ENCODE measurements at places on chromosomes 3 and 15. TPM values are rescaled to one million over a fixed set of nuclear protein-coding genes. Genes with fewer than 3 reads are reported as not detected.

DNA sequence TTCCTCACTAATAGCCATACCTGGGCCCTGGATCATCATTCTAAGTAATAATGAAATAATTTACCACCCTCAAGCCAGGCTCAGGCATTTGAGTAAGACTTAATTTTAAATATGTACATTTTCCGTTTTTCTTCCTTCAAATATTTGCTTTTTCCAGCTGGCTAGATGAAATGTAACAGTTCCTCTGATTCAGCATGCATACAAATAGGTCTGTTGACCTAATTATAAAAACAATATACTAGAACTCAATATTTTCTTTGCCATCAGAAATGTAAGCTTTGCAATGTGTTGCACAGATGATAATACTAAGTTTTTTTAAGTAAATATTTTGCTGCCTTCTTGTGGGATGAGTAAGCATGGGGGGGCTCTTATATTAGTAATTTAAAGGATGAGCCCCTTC, 91.6 kb downstream of the FEZF2 start:
- ATAC-seq = no peak

- no peak for ATAC-seq
Measured at GRCh38 chr3:188183452-188183851, 29.5 kb downstream of the LPP start.

GRCh38 chr15:76861815-76862397, 43.2 kb downstream of the SCAPER start:
- no peak for ATAC-seq

The COL6A5 gene
- not detected for total RNA-seq
